ENCODE measurements at places on chromosomes 16 and 17.

GRCh38 chr17:57755480-57756070 is 10.5 kb upstream of the CCDC182 start:
- DNase-seq, result no peak

DNA sequence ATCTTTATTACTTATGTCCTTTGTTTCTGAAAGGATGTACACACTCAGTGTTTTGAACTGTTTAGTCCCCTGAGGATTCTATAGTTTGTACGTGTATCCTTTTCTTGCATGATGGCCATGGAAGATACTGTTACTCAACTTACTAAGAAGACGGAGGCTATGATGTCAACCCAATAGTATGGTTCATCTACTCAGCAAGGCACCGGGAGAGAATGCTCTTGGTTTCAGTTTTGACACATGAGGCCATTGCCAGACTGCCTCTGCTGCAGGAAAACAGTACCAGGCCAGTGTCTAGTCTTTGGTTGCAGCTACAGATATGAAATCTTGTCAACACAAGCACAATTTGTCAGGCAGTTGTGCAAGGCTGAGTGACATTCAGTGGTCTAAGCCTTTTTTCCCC is 134.5 kb downstream of the MRTFB start:
- DNase-seq, result no peak

DNA sequence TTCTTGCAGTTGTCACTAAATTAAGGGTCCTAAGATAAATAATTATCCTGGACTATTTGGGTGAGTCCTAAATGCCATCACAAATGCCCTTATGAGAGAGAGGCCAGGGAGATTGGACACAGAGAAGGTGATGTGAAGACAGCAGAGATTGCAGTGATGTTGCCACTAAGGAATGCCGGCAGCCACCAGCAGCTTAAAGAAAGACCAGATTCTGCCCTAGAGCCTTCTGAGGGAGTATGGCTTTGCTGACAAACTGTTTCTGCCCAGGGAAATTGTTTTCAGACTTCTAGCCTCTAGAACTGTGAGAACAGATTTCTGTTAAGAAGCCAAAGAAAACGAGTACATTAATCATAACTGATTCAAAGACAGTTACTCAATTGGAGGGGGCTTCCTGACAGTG is 10.0 kb upstream of the ZNF23 start:
- DNase-seq, result no peak

DNA sequence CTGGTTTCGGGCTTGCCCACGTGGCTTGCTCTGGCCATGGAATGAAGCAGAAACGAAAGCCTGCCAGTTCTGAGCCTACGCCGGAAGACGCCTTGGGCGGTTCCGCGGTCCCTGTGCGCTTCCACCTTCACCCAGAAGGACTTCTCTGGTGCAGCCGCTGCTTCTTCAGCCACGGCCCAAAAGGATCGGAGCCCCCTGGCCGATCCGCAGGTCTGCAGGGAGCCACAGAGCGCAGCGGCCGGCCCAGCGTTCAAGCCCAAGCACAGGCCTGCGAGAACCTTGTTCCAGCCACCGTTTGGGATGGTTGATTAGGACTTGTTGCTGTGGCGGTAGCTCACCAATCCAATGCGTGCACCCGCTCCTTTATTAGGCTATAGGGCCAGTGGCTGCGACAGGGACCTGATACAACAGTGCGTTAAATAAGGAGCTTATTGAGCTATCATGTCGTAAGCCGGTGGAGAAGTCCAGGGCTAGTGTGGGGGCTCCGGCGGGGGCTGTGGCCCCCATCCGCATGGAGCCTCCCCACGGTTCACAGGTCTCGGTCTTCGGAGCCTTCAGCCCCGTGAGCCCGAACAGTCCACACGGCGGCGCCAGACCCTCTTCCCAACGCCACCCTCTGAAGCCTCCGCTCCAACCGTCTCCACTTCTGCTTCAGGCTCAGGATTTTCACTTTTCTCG is 10.2 kb upstream of the MPP2 start:
- DNase-seq, result peak; percentile 60

GRCh38 chr16:2005646-2006045 is 4.0 kb downstream of the ZNF598 start:
- DNase-seq, result no peak

DNA sequence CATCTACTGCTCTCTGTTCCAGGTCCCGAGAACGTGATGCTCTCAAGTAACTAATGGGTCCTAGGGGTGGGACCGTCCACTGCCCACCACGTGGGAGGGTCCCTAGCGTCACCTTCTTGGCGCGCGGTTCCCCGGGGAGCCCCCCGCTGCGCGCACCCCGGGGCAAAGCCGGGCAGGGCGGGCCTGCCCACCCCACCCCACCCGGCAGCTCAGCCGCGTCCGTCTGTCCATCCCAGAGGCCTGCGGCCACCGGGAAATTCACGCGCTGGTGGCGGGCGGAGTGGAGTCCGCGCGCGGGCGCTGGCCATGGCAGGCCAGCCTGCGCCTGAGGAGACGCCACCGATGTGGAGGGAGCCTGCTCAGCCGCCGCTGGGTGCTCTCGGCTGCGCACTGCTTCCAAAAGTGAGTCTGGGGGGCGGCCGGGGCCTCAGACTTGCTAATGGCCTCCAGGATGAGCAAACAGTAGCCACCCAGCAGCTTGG is 494 bp downstream of the PRSS41 start:
- no peak for DNase-seq

DNA sequence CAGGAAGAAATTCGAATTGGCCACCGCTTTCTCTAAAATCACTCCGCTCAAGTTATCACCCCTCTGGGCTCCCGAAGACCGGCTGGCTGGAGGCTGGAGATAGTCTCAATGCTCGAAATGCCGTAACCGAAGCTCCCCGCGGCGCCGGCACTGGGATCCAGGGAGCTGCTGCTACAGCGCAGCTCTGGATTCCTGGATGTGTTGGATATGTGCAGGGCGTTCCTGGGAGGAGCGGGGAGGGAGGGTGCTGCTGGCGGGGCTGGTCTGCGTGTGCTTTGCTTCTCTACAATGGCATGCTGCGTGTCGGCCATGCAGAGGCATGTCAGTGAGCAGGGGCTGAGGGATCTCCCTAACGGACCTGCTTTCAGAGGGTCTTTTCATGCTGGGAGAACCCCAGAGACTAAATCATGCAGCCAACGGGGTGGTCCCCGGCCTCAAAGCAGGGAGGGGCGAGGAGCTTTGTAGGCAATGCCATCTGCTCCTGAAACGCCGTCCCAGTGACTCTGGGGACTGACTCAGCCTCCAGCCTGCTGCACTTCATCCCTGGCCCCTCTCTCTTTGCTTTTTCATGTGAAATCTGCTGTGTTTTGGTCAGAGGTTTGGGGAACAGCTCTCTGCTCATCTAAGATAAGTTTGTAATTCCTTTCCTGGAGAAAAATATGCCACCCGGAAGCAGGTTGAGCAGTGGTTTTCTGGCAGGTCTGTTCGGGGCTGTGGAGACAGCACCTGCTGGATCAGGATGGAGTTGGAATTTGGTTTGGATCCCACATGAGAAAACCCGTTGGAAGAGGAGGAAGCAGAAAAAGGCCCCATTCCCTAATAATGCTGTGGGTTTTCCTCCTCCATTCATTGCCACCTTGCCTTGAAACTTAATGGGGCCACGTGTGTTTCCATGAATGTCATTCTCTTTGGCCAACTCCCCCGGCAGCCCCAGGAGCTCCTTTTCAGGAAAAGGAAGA is 311.4 kb downstream of the SEC14L1 start:
- peak; percentile 50 for DNase-seq

DNA sequence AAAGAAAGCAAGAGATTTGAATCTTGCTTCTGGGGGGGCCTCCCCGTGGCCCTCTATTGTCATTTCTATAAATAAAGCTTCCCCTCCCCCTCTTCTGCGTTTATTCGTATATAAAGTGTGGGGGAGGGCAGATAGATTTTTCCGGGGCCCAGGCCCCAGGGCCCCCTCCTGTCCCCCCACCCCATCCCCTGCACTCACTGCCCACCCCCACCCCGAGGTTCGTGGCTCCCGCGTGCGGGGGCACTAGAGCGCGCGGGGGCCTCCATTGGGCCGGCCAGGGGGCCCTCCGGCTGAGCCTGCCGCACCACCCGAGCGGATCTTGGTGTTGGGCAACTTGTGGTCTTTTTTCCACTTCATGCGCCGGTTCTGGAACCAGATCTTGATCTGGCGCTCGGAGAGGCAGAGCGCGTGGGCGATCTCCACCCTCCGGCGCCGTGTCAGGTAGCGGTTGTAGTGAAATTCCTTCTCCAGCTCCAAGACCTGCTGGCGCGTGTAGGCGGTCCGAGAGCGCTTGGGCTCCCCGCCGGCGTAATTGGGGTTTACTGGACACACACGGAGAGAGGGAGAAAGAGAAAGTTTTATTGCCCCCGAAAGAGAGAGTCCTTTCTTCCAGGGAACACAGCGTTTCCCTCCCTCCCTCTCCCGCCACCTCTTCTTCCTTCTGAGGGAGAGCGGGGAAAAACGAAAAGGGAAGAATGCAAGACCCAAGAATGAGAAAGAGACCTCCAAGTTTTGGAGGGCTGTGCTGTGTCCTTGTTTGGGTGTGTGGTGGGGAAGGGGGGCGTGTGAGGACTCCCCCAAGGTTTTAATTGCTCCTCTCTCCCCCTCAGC is 1.5 kb downstream of the HOXB4 start:
- DNase-seq, result no peak

- no peak for DNase-seq
These were observed 28.2 kb downstream of the ORC6 start for GRCh38 chr16:46717692-46718091.

DNA sequence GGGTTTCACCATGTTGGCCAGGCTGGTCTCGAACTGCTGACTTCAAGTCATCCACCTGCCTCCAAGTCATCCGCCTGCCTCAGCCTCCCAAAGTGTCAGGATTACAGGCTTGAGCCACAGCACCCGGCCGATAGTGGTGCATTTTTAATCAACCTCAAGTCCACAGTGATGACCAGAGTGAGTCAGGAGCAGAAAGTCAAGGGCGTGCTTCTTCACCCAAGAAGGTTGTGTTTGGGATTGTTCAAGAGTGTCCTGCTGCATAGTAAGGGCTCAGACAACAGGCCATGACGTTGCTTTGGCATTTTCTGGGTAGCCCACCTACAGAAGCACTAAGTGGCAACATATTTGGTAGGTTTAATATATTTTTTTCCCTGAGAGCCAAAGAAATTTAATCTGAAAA is 108.3 kb upstream of the FAM20A start:
- DNase-seq, result no peak

DNA sequence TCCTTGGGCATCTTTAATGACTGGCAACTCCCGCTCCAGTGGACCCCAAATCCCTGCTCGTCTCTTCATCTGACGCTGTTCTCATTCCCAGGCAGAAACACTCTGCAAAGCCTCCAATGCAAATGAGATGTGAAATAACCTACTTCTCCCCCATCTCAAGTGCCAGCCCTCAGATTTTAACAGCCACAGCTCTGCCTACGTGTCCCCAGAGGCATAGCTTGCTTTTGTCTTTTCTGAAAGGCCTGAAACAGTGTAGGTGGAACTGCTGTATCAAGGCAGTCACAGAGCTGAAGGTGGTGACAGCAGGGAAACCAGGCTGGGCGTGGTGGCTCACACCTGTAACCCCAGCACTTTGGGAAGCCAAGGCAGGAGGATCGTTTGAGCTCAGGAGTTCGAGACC is 14.7 kb downstream of the RPH3AL start:
- no peak for DNase-seq

- no peak for DNase-seq
These were observed 12.5 kb upstream of the C1QTNF8 start for GRCh38 chr16:1108299-1109252.

GRCh38 chr16:80208015-80208414 is 332.8 kb upstream of the DYNLRB2 start:
- no peak for DNase-seq

GRCh38 chr16:10984509-10984908 is 40.1 kb downstream of the CLEC16A start:
- DNase-seq, result no peak

- no peak for DNase-seq
These were observed 23.0 kb upstream of the SLC38A10 start for GRCh38 chr17:81317961-81318605.

DNA sequence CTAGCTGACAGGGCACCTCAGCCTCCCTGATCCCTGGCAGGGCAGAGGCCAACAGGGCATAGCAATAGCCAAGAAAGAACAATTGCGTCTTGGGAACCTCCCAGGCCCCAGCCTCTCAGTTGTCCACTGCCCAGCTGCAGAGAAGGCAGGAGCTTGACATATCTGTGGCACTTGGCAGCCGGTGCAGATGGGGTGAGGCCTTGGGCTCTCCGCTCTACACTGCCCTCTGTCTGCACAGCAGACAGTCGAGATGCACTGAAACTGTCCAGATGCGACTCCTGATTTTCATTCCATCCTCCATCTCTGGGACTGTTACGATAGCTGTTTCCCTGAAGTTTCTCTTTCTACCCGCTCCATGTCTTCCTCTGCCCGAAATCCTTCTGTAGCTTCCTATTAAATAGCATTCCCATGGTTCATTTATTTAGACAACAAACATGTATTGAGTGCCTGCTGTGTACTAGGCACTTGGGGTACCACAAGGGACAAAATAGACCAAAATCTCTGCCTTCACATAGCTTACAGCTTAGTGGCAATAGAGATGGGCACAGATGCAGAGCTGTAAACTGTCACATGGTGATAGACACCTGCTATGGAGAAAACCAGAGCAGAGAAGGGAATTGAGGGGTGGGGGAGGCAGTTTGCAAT is 3.3 kb downstream of the POLR3E start:
- DNase-seq, result peak; percentile 59

DNA sequence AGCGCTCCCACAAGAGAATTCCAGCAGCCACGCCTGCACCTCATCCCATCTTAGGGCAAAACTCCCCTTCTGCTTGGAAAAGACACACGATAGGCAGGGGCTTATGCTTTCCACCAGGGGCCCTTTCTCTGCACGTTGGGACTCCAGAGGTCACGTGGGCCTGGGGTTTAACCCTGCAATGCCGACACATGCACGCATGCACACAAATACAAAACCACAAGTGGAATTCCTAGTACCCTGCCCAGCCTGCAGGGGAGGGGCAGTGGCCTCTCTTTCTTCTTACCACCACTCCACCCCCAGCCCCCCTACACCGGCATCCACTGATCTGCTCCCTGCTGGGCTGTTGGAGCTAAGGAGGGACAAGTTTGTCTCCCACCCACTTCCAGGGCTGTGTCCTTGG is 16.8 kb upstream of the CCDC182 start:
- DNase-seq, result no peak

DNA sequence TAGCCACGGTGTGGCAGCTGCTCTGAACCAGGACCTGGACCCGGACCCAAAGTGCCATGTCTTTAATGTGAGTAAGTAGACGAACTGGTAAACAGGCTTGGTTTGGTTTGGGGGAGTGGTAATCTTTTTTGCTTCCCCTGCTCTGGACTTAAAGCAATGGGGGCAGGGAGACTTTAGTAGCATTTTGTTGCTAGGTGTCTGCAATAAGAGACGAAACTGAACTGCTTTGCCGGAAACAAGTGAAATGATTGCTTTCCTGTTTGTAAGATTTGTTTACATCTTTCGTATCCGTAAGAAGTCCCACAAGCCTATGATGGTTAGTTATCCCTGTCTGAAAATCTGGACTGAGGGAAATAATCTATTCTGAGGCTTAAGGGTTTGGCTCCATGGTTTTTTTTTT is 21.5 kb downstream of the PRCD start:
- DNase-seq, result no peak
